ENCODE measurements at places on chromosomes 2 and 18. TPM values are rescaled to one million over a fixed set of nuclear protein-coding genes. Genes with fewer than 3 reads are reported as not detected.

Gene AQP12B
- total RNA-seq, result not detected

Gene RNU2-63P
- total RNA-seq, result not detected

Gene MCEE
- total RNA-seq, result 8.4 TPM

Gene GULP1
- total RNA-seq, result 200 TPM

Gene TRIM43
- total RNA-seq, result 0.23 TPM

Gene MRO
- 0.80 TPM for total RNA-seq

Gene OTX1
- 0.74 TPM for total RNA-seq

Gene SCG2
- total RNA-seq, result 0.31 TPM

All from GM23338 (cell line).